ENCODE measurements at places on chromosomes 1 and 21.

- DNase-seq = no peak
Observed at GRCh38 chr1:116529199-116529631, 41.6 kb downstream of the CD58 start.

DNA sequence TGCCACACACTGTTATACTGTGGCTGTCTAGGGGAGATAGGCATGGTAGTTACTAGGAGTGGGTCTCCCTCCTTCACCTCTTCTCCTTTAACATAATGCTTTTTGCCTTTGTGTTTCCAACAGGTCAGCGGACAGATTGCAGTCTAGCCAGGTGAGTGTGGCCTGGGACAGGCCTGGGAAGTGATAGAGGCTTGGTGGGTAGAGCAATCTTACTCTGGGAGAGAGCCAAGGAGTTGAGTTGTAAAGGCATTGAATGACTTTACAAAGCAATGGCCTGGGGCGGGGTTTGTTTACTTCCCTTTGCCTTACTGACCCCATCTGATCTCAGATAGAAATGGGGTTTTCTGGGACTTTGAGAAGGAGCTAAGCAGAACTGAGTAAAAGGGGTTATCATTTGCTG, 51.0 kb upstream of the IKBKE start:
- no peak for DNase-seq

- DNase-seq = no peak
Observed at GRCh38 chr21:44423312-44423821, 31.9 kb upstream of the LRRC3 start.

GRCh38 chr21:18340387-18340942, 63.1 kb downstream of the TMPRSS15 start:
- no peak for DNase-seq

DNA sequence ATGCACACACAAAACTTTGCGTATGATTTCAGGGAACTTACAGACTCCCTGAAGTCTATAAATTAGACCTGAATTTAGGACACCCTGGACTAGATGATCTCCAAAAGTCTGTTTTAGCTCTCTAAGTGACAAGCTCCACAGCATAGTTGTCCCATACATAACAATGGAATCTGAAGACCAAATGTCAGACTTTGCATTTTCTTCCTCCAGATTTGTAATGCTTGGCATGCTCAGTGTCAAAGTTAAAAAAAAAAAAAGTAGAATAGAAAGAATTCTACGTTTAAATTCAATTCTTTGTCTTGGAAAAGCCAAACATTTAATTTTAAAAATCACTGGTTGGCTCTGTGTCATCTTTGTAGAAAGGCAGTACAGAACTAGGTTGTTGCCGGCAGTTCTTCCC, 66.7 kb downstream of the OLFML2B start:
- DNase-seq = no peak

- no peak for DNase-seq
Observed at GRCh38 chr1:234536741-234537140, 57.8 kb upstream of the TARBP1 start.

DNA sequence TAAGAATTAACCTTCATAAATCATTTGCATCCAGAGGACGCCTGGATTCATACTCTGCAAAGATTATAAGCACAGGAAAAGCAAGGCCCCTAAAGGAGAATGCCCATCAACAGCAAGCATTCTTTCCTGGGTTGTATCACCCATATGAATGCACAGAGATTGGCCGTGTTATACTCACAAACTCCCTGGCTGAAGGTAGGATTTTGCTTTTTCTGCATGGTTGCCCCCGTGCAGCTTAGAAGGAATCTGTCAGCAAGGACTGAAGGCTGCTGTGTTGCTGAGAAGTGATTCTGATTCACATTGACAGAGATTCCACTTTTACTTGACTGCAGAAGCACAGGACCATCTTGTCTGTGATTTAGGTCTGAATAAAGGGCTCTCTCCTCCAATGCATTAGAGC, 283.0 kb downstream of the LRRIQ3 start:
- DNase-seq = no peak
